Stimulated activated naive CD4-positive, alpha-beta T cell (primary cell): ENCODE measurements at places on chromosomes 4 and X.

- DNase-seq: no peak
Measured at GRCh38 chrX:119174900-119175299, 47.3 kb upstream of the KIAA1210 start.

GRCh38 chr4:1462768-1463075, 56.5 kb upstream of the NKX1-1 start:
- DNase-seq: no peak

DNA sequence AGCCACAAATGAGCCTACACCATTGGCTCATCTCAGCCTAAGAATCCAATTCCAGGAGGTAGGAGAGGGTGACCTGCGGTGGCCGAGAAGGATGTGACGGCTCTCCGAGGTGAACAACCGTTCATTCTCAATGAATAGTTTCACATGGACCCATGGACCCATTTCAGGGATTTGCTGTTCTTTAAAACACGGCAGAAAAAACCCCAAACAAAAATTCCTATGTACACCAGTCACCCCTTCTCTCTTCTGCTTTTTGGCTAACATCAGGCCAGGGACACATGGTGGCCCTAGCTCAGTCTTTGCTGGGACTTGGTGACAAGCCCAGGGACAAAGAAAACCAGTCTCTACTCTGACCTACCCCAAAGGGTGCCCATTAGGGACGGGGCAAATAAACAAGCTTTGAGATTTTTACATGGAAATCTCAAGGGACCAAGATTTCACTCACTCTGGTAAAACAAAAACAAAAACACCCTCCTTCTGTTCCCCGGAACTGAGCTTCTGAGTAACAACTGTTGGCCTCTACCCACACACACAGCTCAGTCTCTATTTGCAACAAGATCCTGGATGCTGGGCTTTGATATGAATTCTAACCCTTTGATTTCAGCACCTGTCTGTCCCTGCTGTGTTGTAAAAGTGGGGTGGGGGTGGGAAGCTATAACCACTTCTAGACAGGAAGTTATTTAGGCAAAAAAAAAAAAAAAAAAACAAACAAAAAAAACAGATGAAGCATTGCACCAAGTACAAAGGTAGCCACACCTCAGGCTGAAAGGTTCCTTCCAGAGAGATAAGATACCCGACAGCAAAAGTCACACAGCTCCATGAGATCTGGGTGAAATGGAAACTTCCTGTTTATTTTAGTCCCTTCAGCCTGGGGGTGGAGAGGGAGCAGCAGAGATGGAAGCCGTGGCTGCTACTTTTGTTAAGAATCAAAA, 49.0 kb downstream of the DDX3X start:
- DNase-seq: no peak

DNA sequence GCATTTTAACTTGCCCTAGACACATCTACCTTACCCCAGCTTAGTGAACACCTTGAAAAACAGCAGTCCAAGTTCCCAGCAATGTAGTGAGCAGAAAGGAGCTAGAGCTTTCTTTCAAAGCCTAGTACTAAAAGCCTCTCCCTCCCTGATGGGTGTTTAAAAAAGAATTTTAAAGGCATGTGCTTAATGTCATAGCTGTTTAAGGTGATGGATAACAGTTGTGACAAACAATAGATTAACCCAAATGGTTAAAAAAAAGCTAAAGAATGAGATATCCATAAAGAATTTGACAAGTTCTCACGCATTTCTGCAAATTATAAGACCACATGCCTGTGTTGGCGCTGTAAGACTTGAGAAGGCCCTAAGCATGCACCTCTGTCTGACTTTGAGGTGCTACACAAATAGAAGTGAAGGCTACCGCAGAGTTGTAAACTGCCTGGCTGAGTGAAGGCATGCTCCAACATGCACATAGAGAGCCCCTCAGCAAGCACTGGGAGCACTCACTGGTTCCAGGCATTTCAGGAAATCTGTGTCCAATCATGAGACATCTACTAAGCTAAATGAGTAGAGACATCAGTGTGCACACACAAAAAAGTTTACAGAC, 94.0 kb downstream of the PHF8 start:
- DNase-seq: no peak

GRCh38 chrX:32966821-32967355, 244.5 kb downstream of the DMD start:
- DNase-seq: no peak

DNA sequence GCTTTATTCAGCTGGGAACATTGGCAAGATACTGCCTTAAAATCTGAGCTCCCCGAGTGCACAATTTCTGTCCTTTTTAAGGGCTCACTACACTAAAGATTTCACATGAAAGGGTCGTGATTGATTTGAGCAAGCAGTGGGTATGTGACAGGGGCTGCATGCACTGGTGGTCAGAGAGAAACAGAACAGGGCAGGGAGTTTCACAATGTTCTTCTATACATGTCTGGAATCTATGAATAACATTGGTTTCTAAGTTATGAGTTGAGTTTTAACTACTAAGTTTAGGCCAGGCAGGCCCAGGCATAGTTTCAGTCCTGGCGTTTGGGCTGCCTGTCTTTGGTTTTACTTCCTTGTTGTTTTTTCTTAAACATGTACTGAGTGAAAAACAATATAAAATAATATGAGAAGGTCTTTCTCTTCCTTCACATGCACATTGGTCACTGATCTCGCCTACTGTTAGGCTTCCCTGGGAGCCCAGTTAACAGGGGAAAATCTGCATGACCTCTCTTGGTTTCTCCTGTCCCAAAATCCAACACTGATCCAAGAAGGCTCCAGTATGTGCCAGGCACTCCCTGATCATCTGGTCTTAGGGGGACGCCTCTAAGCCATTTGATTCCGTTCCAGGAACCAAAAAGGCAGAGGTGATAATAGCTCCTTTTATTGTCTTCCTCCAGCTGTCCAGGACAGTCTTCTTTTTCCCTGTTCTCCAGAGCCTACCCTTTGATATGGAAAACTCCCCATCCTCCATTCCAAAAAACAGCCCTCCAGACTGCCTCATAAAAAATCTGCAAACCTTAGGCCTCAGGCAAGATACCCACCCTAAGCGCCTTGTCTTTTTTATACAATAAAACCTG, at the start of gene UGT2B17:
Gene UGT2B17, minus strand, starts transcription at position 51 of the 854 bp plus-strand sequence. CDS start 7,838 bp downstream, outside the sequence.
- no peak for DNase-seq

DNA sequence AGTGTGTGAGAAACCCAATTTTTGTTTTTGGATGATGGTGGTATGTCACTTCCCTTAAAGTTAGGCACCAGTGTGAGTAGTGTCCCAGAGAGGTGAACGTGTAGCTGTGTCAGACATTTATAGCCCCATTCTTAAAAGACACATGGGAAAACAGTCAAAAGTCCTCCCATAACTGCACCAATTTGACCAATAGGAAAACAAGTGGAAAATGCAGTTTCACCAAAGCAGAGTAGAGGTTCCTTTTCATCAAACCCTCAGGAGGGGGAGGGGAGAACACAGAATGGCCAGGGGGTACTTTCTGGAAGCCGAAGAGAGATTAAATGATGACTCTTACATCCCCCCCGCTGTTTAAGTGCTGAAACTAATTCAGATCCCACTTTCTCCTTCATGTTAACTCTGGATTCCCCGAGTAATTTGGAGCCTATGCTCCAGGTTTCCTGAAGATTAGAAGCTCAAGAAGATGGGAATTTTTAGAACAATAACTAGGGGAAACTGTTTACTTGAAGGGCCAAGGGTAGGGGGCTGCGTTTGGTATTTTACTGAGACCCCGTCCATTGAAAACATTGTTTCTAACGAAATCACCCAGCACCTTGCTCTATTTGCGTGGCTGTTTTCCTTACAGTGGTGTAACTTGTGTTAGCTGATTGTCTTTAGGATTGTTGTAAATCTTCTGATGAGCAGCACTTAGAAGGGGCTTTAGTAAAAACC, 2.1 kb upstream of the LEF1 start:
- DNase-seq: no peak

- no peak for DNase-seq
Measured at GRCh38 chr4:179709961-179710624, 2267.9 kb upstream of the AGA start.

GRCh38 chrX:100315566-100315965, 94.5 kb downstream of the PCDH19 start:
- no peak for DNase-seq

DNA sequence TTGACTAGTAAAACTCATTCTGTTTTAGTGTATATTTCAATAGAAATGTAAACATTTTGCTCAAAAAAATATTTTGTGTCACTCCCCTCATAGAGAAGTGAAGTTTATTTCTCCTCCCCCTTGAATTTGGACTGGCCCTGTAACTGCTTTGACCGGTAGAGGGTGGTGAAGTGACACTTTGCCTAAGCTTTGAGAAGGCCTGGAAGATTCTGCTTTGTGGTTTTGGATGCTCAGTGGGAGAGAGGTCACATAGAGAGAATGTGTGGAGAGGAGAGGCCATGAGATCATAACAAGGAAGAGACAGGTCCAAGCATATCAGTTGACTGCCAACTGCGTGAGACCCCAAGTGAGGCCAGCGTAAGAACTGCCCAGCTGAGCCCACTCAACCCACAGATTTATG, 19.1 kb upstream of the ARX start:
- DNase-seq: no peak

DNA sequence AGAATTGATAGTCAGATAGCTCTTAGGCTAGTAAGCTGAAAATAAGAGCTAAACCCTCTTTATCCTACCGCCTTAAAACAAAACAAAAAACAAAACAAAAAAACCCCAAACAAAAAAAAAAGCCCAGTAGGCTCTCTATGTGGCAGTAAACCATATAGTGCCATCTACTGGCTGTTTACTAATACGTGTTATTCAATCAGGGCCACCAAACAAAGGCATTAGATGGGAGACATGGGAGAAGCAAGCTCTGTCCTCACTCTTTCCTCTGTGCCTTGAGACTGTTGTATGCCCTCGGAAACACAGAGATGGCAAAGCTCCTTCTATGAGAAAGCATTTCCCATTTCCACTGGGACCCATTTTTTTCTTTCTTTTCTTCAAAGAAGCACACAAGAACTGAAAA, 148.8 kb upstream of the MID1 start:
- no peak for DNase-seq

GRCh38 chr4:64781737-64782326, 372.6 kb upstream of the TECRL start:
- no peak for DNase-seq

DNA sequence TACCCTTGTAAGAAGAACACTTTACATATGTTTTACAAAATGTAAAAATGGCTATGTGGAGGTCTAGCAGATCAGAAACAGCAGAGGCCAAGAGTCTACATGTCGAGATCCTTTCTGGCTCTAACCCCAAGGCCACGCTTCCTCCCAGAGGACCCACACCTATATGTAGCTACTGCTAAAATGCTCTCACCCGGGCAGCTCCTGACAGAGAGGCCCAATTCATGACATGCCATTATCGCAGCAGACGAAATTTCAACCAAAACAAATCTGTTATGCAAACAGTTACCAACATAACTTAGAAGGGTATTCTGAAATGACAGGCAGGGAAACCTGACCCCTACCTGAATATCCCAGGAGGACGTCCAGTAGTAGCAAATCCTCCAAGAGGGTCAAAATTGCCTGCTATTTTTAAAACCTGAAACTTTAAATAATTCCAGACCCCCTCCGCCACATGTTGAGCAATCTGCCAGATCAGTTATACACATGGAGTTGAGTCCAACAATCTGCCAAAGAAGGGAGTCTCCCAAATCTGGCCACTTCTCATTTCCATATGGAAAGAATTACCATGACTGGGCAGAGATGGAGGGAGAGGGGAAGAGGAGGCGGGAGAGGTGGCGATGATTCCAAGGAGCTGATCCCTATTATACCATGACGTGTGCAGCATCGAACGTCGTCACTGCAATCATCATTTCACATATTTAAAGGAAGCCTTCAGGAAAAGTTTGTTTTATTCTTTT, 192.9 kb upstream of the TBL1X start:
- DNase-seq: no peak

DNA sequence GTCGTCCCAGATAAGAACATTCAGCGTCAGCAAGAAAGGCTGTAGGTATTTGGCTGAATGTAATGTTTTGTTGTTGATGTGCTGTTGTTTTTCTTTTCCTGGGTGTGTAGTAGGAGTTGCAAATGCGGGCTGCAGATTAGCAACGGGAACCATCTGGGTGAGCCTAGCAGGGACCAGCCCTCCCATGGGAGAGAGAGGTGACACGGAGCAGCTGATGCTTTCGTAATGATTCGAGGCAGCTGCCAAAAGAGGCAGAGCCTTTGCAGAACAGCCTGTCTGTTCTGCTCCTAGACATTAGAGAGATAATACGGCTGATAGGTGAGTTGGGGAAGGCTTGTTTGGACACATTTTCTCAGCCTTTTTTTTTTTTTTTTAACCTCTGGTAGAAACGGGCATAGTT, 25.3 kb downstream of the ARSF start:
- DNase-seq: no peak
